Gastroesophageal sphincter (tissue), 4 donors: ENCODE measurements at places on chromosomes 2 and 18.
A peak's percentile ranks its signal among the peaks of the same experiment; 100 is the strongest.

- H3K27me3 ChIP-seq = no peaks in the 10 kb centered on the region
- H3K4me3 ChIP-seq = no peak overlapping the region
- H3K4me1 ChIP-seq = no peaks in the 10 kb centered on the region
- no peaks in the 10 kb centered on the region for H3K36me3 ChIP-seq
- no peak for ATAC-seq
These were observed 298.8 kb downstream of the ZNF407 start for GRCh38 chr18:74896390-74896991.

DNA sequence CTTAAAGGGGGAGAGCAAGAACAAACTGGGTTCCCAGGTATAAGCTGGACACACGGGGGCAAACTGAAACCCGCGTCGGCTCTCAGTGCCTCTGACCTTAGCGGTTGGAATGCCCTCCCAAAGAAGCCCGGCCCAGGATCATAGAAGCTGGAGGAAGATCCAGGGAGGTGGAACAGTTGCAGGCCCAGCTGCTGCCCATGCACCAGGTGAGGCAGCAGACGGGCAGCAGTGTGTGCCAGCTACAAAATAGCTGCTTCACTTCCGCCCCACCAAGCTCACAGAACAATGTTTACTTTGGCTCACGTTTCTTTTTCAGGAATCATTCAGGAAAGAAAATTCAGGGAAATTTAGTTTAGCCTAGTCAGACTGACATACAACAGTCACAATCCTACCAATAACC is 3.9 kb upstream of the ERMN start:
- ATAC-seq = no peak
- no peak overlapping the region for H3K4me3 ChIP-seq
- no peaks in the 10 kb centered on the region for H3K4me1 ChIP-seq
- H3K27ac ChIP-seq = no peak overlapping the region

GRCh38 chr2:127640082-127641072 is 5.6 kb upstream of the GPR17 start:
- H3K27me3 ChIP-seq = no peaks in the 10 kb centered on the region
- peak overlapping the region; percentile 87 for H3K27ac ChIP-seq
- peaks cover 33% of the 10 kb centered on the region for H3K4me1 ChIP-seq
- H3K36me3 ChIP-seq = peaks cover 54% of the 10 kb centered on the region
- H3K4me3 ChIP-seq = no peak overlapping the region

- H3K4me3 ChIP-seq = no peak overlapping the region
- no peaks in the 10 kb centered on the region for H3K36me3 ChIP-seq
- no peak overlapping the region for H3K27ac ChIP-seq
- no peak for ATAC-seq
These were observed 413.0 kb upstream of the MYT1L start for GRCh38 chr2:2744107-2744506.

DNA sequence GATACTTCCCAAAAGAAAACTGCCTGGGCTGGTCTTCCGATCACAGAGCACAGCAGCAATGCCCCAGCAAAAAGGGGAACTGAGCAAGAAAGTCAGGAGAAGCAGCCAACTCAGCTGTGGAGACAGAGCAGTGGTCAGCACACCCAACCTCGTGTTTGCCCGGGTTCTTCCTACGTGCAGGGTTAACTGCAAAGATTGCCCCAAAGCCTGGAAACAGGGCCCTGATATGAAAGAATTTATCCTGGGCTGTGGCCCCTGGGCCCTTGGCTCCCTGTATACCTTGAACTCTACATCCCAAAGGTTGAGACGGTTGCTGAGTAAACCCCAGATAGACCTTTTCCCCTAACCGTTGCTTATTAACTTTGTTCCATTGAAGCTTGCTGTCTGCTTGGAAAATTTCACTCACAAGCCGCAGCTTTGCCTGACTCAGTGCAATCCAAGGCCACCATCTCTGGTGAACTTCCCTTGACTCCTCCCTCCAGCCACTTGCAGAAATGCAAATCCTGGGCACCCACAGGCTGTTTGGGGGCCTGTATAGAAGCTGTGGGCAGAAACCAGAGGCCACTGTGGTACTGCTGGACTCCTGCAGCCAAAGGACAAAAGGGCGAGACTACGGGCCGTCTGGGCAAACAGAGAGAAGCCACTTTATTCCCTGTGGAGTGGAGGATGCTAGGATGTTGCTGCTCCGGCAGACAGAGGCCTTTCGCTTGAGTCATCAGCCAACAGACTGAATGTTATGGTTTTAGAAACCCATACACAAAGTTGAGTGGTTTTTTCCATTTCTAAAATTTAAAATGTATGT is 18.2 kb downstream of the NRP2 start:
- no peak overlapping the region for H3K4me3 ChIP-seq
- H3K27ac ChIP-seq = peak overlapping the region; percentile 94
- peak; percentile 23 for ATAC-seq
- H3K27me3 ChIP-seq = no peaks in the 10 kb centered on the region
- H3K4me1 ChIP-seq = peaks cover 64% of the 10 kb centered on the region

DNA sequence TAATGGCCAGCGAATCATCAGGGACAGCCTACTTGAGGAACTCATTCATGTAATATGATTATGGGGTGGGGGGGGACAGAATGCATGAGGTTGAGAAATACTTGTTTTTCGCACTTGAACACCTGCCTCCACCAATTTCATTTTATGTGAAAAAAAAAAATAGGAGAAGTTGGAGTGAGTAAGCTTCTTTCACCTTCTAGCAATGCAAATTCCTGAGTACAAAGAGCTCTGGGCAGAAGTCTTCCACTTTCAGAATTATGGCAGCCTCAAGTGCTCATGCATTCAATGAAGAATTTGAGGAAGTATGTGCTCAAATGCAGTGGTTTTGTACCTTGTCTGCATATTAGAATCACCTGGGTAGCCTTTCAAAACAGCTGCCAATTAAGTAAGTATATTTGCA is 40.1 kb upstream of the GPD2 start:
- no peaks in the 10 kb centered on the region for H3K27me3 ChIP-seq
- peaks cover 5% of the 10 kb centered on the region for H3K4me1 ChIP-seq
- H3K4me3 ChIP-seq = no peak overlapping the region
- no peaks in the 10 kb centered on the region for H3K36me3 ChIP-seq

- ATAC-seq = no peak
- peaks cover 56% of the 10 kb centered on the region for H3K27me3 ChIP-seq
- no peaks in the 10 kb centered on the region for H3K36me3 ChIP-seq
- H3K4me3 ChIP-seq = no peak overlapping the region
- no peak overlapping the region for H3K27ac ChIP-seq
- H3K4me1 ChIP-seq = peaks cover 12% of the 10 kb centered on the region
These were observed 224.5 kb downstream of the SLC4A3 start for GRCh38 chr2:219851801-219852481.

DNA sequence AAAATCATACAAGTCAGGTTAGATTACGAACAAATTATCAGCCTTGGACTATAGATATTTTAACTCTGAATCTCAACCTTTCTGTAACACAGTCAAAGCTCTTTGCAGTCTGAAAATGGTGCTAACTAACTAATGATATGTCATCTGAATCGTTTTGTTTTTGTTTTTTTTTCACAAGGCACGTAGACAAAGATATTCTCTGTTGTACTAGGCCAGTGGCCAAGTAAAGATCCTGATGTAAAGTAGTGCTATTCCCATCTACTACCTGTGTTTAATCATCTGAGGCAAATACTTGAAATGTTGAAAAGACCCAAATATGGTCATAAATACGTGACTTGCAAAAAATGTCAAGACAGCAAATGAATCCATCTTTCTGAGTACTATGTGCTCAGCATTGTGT is 65.7 kb downstream of the REL start:
- H3K27me3 ChIP-seq = no peaks in the 10 kb centered on the region
- no peak for ATAC-seq
- no peaks in the 10 kb centered on the region for H3K4me1 ChIP-seq
- peaks cover 42% of the 10 kb centered on the region for H3K36me3 ChIP-seq
- H3K27ac ChIP-seq = no peak overlapping the region

DNA sequence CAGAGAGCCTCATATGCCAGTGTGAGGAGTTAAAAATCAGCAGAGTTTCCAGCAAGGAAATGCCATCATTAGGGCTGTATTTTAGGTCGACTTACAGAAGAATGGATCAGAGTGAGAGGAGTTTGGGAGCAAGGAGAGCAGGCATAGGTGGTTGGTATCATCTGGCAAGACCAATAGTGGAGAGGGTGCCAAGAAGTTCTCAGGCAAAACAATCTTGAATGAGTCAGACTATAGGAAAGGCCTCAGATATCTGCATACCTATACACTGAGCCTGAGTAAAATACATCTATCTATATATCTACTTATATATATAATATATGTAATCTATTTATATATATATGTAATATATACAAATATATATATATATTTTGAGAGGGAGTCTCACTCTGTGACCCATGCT is 57.3 kb downstream of the TMEFF2 start:
- H3K4me3 ChIP-seq = no peak overlapping the region
- H3K27ac ChIP-seq = no peak overlapping the region
- no peaks in the 10 kb centered on the region for H3K36me3 ChIP-seq
- no peaks in the 10 kb centered on the region for H3K4me1 ChIP-seq

DNA sequence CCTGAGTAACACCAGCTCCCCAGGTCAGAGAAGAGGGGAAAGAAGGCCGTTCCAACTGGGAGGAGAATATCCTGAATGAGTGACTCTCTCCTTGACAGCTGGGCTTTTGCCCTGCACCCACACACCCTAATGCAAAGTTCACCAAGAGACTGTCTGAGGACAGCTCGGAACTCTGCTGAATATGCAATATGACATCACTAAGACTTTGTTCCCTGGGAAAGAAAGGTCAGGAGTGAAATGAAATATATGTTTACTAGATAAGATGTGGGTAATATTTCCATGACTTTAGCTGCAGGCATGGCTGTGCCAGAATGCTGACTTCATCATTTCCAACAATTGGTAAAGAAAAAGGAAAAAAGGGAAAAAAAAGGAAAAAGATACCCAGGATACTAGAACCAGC is 488.2 kb upstream of the RAB6C start:
- peaks cover 10% of the 10 kb centered on the region for H3K27me3 ChIP-seq
- no peak overlapping the region for H3K4me3 ChIP-seq
- H3K4me1 ChIP-seq = no peaks in the 10 kb centered on the region
- no peaks in the 10 kb centered on the region for H3K36me3 ChIP-seq
- ATAC-seq = no peak

DNA sequence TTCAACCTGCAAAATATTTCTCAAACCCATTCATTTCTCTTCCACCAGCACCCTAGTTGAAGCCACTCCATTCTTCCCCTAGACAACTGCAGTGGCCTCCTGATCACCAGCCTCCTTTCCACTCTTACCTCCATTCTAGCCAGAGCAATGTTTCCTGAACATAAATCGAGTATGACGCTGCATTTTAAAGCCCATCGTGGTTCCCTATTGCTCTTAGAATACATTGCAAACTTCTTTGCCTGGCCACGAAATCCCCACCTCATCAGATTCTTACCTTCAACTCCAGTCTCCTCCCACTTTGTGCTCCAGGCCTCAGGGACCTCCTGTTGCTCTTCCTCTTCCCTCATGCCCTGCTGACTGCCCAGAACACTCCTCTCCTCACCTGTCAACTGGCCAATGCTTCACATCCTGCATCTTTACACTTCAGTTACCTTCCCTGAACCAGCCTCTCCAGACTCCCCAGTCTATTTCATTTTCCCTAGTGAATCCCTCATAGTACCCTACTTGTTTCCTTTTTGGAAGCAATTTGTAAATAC is 176.5 kb upstream of the CTAGE1 start:
- H3K27me3 ChIP-seq = no peaks in the 10 kb centered on the region
- no peak overlapping the region for H3K4me3 ChIP-seq
- H3K27ac ChIP-seq = no peak overlapping the region
- no peaks in the 10 kb centered on the region for H3K4me1 ChIP-seq
- H3K36me3 ChIP-seq = no peaks in the 10 kb centered on the region

GRCh38 chr18:78168526-78168925 is 811.1 kb upstream of the SALL3 start:
- no peak overlapping the region for H3K27ac ChIP-seq
- no peaks in the 10 kb centered on the region for H3K4me1 ChIP-seq
- no peak for ATAC-seq
- no peaks in the 10 kb centered on the region for H3K27me3 ChIP-seq
- H3K36me3 ChIP-seq = no peaks in the 10 kb centered on the region

GRCh38 chr18:23935804-23936203 is 78.8 kb upstream of the TTC39C start:
- no peak overlapping the region for H3K27ac ChIP-seq
- H3K4me1 ChIP-seq = peaks cover 15% of the 10 kb centered on the region
- H3K27me3 ChIP-seq = no peaks in the 10 kb centered on the region
- peaks cover 23% of the 10 kb centered on the region for H3K36me3 ChIP-seq

DNA sequence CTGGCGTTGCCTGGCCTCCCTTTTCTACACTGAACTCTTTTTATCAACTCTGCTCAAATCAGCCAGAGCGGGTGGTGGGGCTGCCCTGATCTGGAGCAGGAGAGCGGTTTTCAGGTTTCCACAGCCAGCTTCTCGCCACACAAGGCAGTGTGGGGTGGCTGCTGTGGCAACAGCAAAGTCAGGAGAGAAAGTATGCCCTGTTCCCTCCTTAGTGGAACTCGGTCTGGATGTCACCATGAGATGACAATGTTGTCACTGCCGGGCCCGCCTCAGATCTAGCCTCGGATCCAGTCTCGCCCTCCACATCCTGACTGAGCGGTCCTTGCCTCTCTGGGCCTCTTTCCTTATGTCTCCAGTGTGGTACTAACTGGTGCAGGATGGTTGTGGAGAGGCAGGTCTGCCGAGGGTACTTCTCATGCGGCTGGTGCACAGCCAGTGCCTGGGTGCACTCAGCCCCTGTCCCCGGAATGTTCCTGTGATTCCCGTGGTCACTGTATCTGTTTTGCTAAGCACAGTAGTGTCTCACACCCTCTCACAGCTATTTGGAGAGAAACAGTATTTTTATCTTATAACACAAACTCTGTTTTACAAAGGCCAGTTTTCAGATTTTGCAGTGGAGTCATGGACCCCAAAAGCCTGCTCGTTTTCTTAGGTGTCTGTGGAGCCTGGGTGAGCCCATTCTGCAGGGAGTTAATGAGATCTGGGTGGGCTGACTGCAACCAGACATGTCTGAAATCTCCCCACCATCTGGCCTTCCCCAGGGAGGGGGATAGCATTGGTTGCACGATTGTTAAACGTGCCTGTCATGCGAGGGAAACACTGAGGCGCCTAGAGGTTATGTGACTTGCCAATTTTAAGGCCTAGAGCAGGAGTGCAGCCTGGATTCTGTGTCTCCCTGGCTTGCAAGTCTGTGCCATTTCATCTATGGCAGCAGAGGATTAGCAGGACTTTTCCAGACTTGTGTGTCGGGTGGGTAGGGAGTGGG is 261.1 kb upstream of the AGAP1 start:
- H3K4me3 ChIP-seq = no peak overlapping the region
- H3K36me3 ChIP-seq = no peaks in the 10 kb centered on the region
- peaks cover 13% of the 10 kb centered on the region for H3K4me1 ChIP-seq
- no peaks in the 10 kb centered on the region for H3K27me3 ChIP-seq

- H3K4me3 ChIP-seq = no peak within 1 kb of the TSS
- H3K27ac ChIP-seq = peak within 1 kb of the TSS; percentile 24
- no peaks in the 10 kb centered on the region for H3K36me3 ChIP-seq
These were observed at the start of gene FER1L5 for GRCh38 chr2:96642564-96643360. FER1L5 (plus strand) TSS chr2:96642764; CDS start chr2:96642837, 73 bp downstream.

GRCh38 chr18:6382963-6383362 is 31.7 kb downstream of the L3MBTL4 start:
- H3K27ac ChIP-seq = no peak overlapping the region
- H3K27me3 ChIP-seq = no peaks in the 10 kb centered on the region
- H3K4me3 ChIP-seq = no peak overlapping the region
- no peaks in the 10 kb centered on the region for H3K4me1 ChIP-seq
